CD4-positive, CD25-positive, alpha-beta regulatory T cell (primary cell): ENCODE measurements at places on chromosomes 6 and 20. TPM values are rescaled to one million over a fixed set of nuclear protein-coding genes. Genes with fewer than 3 reads are reported as not detected.
A peak's percentile ranks its signal among the peaks of the same experiment; 100 is the strongest.

DNA sequence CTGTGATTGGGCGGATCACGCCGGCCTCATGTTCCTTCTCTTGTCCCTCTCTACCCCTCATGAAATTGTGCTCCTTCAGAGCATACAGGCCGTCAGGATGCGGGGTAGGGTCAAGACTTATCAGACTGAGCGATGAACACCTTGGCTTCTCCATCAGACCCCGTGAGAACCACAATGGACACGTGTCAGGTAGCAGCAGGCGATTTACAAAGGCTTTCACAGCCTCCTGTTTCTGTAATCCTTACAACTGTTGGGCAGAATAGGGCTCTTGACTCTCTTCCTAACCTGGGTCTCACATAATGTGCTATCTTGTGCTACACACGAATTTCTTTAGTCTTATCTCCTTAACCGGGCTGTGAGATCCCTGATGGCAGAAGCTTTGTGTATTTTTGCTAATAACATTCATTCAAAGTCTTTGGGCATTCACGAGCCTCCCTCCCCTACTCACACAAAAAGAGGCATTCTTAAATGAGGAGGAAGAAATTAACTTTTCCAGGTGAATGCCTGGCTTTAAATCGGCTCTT lies 122.9 kb upstream of the SLC22A23 start:
- no peak overlapping the region for H3K4me3 ChIP-seq
- DNase-seq = no peak
- no peaks in the 10 kb centered on the region for H3K36me3 ChIP-seq
- H3K4me1 ChIP-seq = no peaks in the 10 kb centered on the region
- peaks cover 7% of the 10 kb centered on the region for H3K27me3 ChIP-seq
- H3K27ac ChIP-seq = no peak overlapping the region

DNA sequence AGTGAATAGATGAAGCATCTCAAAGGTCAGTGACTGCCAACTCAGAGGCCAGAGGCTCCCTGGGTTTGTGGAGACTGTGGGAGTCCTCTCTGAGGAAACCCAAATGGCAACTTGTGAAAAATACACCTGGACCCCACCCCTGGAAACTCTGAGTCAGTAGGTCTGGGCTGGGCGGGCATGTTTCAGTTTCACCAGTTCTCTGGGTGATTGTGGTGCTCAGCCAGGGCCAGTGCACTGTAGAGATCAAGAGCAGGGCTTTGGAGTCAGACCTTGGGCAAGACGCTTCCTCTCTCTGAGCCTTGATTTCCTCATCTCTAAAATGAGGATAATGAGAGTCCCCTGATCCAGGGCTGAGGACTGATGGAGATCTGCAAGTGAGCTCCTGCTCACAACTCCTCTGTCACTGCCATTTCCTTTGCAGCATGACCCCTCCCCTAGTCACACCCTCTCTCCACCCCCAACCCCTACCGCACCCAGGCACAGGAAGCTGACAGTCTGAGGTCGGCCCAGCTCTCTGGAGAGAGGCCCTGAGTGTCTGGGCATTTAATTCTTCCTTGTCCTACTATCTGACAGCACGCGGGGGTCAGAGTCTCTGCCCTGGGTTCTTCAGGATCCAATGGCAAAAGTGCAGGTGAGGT lies 5.1 kb downstream of the DEF6 start:
- no peaks in the 10 kb centered on the region for H3K27me3 ChIP-seq
- H3K27ac ChIP-seq = peak overlapping the region; percentile 85
- peaks cover 9% of the 10 kb centered on the region for H3K36me3 ChIP-seq
- H3K4me1 ChIP-seq = peaks cover 91% of the 10 kb centered on the region
- H3K4me3 ChIP-seq = peak overlapping the region; percentile 93
- peak; percentile 85 for DNase-seq

Gene SSR1
- polyA plus RNA-seq = 164 TPM

- no peaks in the 10 kb centered on the region for H3K27me3 ChIP-seq
- no peaks in the 10 kb centered on the region for H3K4me1 ChIP-seq
- H3K27ac ChIP-seq = no peak overlapping the region
- DNase-seq = no peak
Measured at GRCh38 chr20:7692478-7692877, 247.8 kb downstream of the HAO1 start.

DNA sequence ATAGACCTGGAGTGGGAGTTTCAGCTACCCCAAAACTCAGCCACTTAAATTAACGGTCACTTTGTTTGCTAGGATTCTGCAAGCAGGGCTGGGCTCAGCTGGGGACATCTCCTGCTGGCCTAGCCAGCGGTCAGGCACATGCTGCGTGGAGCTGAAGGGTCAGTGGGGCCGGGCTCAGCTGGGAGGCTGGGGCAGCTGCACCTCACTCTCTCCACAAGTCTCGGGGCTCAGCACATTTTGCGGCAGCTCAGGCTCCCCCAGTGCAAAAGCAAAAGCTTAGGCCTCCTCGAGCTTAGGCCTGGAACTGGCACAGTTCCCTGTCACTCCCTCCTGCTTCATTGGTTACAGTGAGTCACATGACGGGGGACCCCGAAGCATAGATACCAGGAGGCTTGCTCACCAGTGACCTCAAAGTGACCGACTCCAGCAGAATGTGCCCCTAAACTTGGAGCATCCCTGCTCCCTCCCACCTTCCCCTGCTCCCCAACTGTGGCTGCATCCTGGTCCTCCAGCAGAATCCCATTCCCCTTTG lies 80.6 kb upstream of the CST7 start:
- H3K27ac ChIP-seq = no peak overlapping the region
- H3K4me1 ChIP-seq = no peaks in the 10 kb centered on the region
- H3K36me3 ChIP-seq = no peaks in the 10 kb centered on the region
- no peak for DNase-seq
- no peak overlapping the region for H3K4me3 ChIP-seq

Gene DACT2
- polyA plus RNA-seq = not detected

Gene HMGCLL1
- not detected for polyA plus RNA-seq

Gene MYB
- polyA plus RNA-seq = 4.6 TPM

Gene HAO1
- not detected for polyA plus RNA-seq

Gene HRH3
- not detected for polyA plus RNA-seq

Gene CNKSR3
- not detected for polyA plus RNA-seq

- H3K27ac ChIP-seq = no peak overlapping the region
- no peaks in the 10 kb centered on the region for H3K36me3 ChIP-seq
- no peak overlapping the region for H3K4me3 ChIP-seq
- no peaks in the 10 kb centered on the region for H3K4me1 ChIP-seq
Measured at GRCh38 chr6:38215651-38216311, 396.3 kb downstream of the ZFAND3 start.

DNA sequence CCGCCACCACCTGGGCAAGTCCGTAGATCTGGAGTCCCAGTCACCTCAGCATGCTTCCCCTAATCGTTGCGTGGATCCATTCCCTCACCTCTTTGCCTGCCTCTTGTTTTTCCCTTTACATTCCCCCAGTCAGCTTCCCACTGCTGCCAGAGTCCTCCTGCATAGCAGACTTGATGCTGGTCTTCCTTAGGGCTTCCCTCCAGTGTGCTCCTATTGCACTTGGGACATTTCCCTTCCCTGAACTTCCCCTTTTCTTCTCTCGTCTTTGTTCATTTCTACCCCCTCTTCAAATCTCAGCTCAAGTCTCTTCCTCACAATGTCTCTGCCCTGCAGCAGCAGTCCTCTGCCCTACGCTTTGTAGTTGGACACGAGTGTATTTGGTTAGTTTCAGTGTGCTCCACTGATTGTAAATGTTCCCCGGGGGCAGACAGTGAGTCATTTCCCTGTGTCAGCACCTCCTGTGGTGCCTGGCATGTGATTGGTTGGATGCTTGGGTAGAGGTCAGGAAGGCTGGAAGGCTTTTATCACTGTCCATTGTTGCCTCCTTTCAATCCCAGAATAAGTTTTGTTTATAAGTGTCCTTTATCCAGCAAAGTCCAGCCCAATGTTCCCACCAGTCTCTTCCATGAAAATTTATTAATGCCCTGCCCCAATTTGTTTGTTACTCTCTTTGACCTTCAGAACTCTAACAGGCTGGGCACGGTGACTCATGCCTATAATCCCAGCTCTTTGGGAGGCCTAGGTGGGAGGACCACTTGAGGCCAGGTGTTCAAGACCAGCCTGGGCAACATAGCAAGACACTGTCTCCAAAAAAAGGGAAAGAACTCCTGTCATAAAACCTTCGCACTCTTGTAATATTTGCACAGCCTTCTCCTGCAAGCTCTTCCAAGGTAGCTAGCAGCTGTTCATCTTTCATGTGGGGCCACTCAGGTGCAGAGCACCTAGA lies 38.3 kb downstream of the FAM120B start:
- DNase-seq = no peak
- no peaks in the 10 kb centered on the region for H3K27me3 ChIP-seq
- H3K27ac ChIP-seq = no peak overlapping the region
- peaks cover 3% of the 10 kb centered on the region for H3K4me1 ChIP-seq
- no peak overlapping the region for H3K4me3 ChIP-seq
- H3K36me3 ChIP-seq = peaks cover 40% of the 10 kb centered on the region

GRCh38 chr6:130020073-130020906 lies 1.9 kb downstream of the L3MBTL3 start:
- peaks cover 16% of the 10 kb centered on the region for H3K4me1 ChIP-seq
- H3K4me3 ChIP-seq = peak overlapping the region; percentile 79
- DNase-seq = peak; percentile 52
- H3K27me3 ChIP-seq = no peaks in the 10 kb centered on the region
- peak overlapping the region; percentile 74 for H3K27ac ChIP-seq

DNA sequence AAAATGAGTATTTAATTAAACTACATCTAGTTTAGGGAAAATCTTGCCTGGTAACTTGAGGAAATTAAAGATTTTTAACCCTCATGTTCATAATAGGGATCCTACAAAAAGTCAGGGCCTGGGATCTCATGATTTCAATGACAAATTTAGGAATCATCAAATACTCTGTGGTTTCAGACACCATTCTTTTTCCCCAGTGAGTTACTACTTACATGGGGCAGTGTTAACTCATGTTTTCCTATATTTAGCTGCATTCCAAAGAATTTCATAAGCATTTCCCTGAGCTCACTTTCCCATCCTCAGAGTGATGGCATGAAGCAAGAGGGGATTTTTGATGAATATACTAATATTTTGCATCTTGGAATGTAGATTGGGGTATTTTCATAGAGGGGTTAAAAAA lies 321.7 kb downstream of the CENPW start:
- H3K4me1 ChIP-seq = no peaks in the 10 kb centered on the region
- no peak overlapping the region for H3K27ac ChIP-seq
- H3K4me3 ChIP-seq = no peak overlapping the region
- H3K36me3 ChIP-seq = no peaks in the 10 kb centered on the region

DNA sequence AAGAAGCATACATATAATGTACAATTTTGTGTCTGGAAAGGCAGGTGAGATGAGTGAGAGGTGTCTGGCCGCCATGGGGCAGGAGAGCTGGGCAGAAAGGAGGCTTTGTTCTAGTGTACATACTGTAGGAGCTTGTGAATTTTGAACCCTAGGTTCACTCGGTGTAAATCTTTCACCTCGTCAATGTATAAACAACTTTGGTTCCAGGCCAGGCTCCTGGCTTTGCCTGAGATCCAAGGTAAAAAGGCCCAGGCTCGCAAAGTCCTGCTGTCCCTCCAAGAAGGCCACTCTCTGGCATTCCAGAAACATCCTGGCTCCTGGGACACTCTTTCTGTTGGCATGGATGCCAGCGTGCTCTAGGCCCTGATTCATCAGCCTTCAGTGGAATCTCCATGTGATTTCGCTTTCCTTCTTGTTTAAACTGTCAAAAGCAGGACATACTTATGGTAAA lies 7.1 kb upstream of the SLC22A7 start:
- H3K36me3 ChIP-seq = no peaks in the 10 kb centered on the region
- no peaks in the 10 kb centered on the region for H3K4me1 ChIP-seq
- no peaks in the 10 kb centered on the region for H3K27me3 ChIP-seq
- DNase-seq = no peak

Gene AKIRIN2
- 48.7 TPM for polyA plus RNA-seq
